Substantia nigra (tissue), 51 donors: ENCODE measurements at places on chromosomes 7 and 10.

DNA sequence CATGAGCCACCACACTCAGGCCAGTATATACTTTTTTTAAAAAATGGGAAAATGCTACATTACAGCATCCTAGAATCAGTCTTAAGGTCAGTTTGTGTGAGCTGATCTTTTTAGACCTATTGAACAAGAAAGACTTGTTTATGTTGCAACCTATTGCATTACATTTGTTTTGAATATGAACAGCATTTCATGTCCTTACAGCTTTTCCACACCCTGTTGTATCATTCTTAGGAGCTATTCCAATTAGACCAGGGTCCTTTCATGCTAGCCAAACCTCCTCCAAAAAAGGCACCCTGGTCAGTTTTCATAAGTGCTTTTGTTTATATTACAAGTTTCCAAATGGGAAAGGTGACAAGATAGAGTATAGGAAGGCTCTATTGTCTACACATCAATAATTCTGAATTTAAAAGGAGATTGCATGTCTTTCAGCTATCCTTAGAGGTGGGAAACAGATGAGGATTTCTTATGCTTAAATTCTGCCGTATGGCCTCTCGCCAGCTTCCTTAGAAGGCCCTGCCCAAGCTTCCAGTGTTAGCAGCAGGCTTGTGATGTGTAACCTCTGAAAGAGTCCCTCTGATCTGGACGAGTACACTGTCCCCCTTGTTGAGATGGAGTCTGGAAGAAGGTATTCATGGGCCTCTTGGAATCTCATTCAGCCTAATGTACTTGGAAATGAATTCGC, 171.9 kb downstream of the OTUD1 start:
- no peak for DNase-seq

DNA sequence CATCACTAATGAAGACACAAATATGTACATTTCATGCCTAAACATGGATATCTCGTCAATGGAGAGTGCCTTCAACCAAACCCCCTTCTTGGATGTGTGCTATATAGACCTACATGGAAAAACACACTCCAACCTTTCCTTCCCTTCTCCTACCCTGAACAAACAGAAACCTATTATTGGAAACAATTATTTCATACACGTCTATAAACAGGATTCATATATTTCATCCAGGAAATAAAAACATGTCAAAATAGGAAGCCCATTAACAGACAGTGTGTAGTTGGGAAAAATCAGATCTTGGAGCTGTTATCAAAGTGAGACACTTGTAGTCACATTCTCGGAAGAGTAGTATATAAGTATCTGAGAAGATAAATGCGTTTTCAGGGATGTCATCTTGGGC, 81.1 kb downstream of the NRP1 start:
- no peak for DNase-seq

- no peak for DNase-seq
These were observed 160.3 kb upstream of the NRP1 start for GRCh38 chr10:33494694-33495265.

GRCh38 chr7:73770860-73771670, 995 bp upstream of the CLDN3 start:
- DNase-seq, result no peak

GRCh38 chr10:287814-288213, 152.6 kb downstream of the ZMYND11 start:
- no peak for DNase-seq

DNA sequence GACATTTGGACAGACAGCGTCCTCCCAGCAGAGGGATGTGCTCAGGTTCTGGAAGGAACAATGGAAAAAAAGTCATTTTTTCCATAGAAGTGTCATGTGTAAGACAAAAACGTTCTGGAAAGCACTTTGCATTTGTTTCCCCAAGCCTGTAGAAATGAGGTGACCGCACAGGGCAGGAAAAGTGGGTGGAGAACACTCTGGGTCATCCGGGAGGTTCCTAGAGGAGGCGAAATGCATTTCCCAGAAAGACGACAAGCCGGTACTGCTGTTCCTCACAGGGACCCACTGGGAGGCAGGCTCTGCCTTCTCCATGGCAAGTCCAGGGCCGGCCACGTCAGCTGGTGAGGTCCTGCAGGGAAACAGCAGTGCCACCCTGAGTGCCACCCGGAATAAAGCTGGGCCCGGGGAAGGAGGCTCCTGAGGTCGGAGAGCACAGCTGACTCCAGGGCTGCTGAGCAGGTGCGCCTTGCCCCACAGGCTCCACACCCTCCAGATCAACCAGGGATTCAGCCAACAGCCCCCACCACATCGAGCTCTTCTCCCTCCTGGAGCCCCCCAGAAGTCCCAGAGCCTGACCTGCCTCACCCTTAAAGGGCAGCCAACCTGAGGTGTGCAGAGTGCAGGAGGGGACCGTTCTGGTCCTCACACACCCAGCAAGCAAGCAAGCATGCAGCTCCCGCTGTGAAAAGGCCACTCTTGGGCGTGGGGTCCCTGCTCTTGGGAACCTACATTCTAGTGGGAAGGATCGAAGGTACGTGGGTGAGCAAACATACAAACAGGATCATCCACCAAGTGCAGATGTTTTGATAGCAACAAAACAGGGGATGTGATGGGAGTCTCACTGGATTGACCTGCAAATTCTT, 28.8 kb upstream of the INPP5A start:
- no peak for DNase-seq

DNA sequence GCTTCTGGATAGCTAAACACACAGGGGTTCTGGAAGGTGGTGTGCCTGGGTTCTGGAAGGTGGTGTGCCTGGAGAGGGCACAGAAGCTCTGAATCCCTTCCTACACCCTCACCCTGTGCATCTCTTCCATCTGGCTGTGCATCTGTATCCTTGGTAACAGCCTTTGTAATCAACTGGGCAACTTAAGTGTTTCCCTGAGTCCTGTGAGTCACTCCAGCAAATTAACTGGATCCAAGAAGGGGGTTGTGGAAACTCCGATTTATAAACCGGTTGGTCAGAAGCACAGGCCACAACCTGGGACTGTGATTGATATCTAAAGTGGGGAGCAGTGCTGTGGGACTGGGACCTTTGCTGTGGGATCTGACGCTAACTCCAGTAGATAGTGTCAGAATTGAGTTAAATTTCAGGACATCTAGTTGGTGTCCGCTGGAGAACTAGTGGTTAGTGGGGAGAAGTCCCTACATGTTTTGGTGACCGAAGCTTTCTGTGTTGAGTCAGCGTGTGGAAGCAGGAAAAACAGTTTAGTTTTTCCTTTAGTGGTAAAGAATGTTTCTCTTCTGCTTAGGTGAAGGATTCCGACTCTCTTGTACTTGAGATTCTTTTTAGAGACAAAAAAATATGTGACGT, 228.1 kb downstream of the BMPER start:
- DNase-seq, result no peak
